PC-9 (cell line): ENCODE measurements at places on chromosomes 2 and 18.

DNA sequence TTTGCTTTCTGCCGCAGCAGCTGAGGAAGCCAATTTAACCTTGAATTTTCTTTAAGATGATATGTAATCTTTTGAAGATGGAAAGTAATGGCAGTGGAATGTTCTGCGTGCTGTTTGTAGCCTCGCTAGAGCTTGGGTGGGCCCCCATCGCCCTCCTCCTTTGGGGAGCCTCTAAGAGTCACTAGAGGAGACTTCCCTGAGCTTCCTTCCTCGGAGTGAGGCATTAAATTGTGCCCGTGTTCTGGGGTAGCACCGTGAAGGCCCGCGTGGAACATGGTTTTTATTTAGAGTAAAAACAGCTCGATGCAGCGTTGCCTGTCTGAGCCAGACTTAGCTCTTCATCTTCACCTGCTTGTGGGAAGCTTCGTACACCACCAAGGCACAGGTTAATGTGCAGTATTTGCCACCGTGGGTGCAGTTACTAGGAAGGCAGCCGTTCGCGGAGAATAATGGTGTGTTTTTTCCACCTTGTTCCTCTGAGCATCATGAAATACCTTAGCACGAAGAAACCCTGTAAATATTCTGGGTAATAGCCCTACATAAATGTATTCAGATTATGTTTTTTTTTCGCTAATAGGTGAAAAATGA is 38.5 kb downstream of the NCK2 start:
- H3K27me3 ChIP-seq = no peaks in the 10 kb centered on the region
- no peak overlapping the region for H3K27ac ChIP-seq
- no peak for DNase-seq
- no peak overlapping the region for H3K4me3 ChIP-seq

- no peaks in the 10 kb centered on the region for H3K27me3 ChIP-seq
- H3K4me1 ChIP-seq = no peaks in the 10 kb centered on the region
- H3K4me3 ChIP-seq = no peak overlapping the region
- no peaks in the 10 kb centered on the region for H3K36me3 ChIP-seq
Measured at GRCh38 chr2:71962911-71963694, 184.6 kb downstream of the CYP26B1 start.

- peak overlapping the region; percentile 74 for H3K27ac ChIP-seq
- no peak for DNase-seq
- no peaks in the 10 kb centered on the region for H3K27me3 ChIP-seq
- H3K4me1 ChIP-seq = peaks cover 21% of the 10 kb centered on the region
- no peaks in the 10 kb centered on the region for H3K36me3 ChIP-seq
- no peak overlapping the region for H3K4me3 ChIP-seq
Measured at GRCh38 chr18:63444580-63444979, 22.3 kb upstream of the VPS4B start.

DNA sequence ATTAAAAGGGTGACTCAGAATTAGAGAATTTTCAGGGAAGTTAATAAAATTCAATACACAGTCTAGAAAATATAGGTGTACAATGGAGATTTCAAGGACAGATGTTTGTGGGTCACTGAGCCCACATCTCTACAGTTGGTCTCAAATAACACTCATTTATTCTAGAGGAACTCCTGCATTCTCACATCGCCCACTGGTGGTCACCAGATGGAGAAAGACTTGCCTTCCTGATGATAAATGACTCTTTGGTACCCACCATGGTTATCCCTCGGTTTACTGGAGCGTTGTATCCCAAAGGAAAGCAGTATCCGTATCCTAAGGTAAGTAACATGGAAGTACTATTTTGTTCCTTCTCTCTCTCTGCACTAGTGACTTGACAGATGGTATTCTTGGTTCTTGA is 1297.1 kb downstream of the DPP10 start:
- H3K4me3 ChIP-seq = no peak overlapping the region
- no peak overlapping the region for H3K27ac ChIP-seq
- H3K4me1 ChIP-seq = no peaks in the 10 kb centered on the region
- no peaks in the 10 kb centered on the region for H3K36me3 ChIP-seq

DNA sequence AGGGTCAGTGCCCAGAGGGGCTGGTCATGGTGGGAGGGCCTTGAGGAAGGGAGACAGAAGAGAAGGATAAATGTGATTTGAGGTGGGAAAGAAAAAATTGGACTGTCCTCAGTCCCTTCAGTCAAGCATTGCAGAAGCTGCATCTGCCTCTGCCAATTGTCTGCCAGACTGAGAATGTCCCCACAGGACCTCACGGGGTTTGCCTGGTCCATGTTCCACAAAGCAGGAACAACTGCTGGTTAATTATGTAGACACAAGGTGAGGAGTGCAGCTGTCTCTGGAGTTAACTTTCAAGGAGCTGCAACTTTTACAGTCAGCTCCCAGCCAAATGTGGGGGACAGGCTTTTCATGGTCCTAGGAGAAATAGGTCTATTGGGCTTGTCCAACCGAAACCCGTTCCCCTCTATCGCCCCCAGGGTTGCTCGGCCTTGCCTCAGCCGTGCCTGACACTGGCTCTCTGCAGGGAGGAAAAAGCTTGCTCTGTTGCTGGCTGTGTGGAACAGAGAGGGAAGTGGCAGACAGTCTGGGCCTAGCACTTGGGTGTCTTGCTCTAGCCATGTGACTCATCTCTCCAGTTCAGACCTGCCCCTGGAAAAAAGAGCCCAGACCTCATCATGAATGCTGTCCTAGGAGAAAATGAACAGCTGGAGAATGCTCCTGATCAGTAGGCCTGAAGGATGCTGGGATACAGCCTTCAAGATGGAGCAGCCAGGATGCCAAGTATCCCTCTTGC is 31.1 kb upstream of the PAX8 start:
- no peaks in the 10 kb centered on the region for H3K4me1 ChIP-seq
- peak; percentile 36 for DNase-seq
- H3K36me3 ChIP-seq = no peaks in the 10 kb centered on the region
- H3K27ac ChIP-seq = no peak overlapping the region
- H3K4me3 ChIP-seq = no peak overlapping the region

GRCh38 chr2:29918941-29919340 is 2.4 kb downstream of the ALK start:
- H3K27me3 ChIP-seq = peaks cover 13% of the 10 kb centered on the region
- H3K4me3 ChIP-seq = no peak overlapping the region

DNA sequence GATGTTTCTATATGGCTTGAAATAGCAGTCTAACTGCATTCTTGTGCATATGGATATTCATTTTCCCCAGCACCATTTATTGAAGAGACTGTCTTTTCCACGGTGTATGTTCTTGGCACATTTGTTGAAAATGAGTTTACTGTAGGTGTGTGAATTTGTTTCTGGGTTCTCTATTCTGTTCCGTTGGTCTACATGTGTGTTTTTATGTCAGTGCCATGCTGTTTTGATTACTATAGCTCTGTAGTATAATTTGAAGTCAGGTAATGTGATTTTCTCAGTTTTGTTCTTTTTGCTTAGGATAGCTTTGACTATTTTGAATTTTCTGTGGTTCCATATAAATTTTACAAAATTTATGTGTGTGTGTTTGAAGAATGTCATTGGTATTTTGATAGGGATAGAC is 201.0 kb downstream of the MBD5 start:
- no peak overlapping the region for H3K4me3 ChIP-seq
- H3K27ac ChIP-seq = no peak overlapping the region
- H3K4me1 ChIP-seq = no peaks in the 10 kb centered on the region
- H3K36me3 ChIP-seq = no peaks in the 10 kb centered on the region
- no peak for DNase-seq

DNA sequence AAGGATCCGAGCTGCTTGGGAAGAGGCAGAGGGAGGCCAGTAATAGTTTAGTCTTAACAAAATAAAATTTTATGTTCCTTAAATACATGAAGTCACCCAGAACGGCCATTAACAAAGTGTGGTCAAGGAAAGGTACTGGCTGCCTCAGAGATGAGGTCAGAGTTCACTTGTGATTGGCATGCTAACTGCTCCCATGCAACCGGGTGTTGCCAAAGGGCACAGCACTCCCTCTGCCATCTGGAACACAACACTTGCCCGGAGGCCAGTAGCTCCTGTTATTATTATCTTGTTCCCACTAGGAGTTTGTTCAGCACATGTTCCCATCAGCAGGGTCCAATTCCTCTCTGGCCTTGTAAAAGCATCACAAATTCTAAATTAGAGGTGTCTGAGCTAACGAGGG is 207.0 kb downstream of the CYP26B1 start:
- H3K4me1 ChIP-seq = no peaks in the 10 kb centered on the region
- H3K27me3 ChIP-seq = no peaks in the 10 kb centered on the region
- H3K27ac ChIP-seq = no peak overlapping the region

GRCh38 chr2:151878655-151879563 is 50.7 kb upstream of the ARL5A start:
- H3K27ac ChIP-seq = peak overlapping the region; percentile 24; the same call in 1 of the 2 replicates
- no peak overlapping the region for H3K4me3 ChIP-seq
- no peaks in the 10 kb centered on the region for H3K27me3 ChIP-seq
- peak; percentile 18 for DNase-seq
- no peaks in the 10 kb centered on the region for H3K36me3 ChIP-seq

- H3K4me1 ChIP-seq = peaks cover 25% of the 10 kb centered on the region
- DNase-seq = no peak
Measured at GRCh38 chr2:119369845-119370244, 3.1 kb downstream of the DBI start.

GRCh38 chr2:21715887-21716286 is 592.1 kb downstream of the TDRD15 start:
- H3K27me3 ChIP-seq = no peaks in the 10 kb centered on the region
- H3K36me3 ChIP-seq = no peaks in the 10 kb centered on the region
- no peak overlapping the region for H3K4me3 ChIP-seq

DNA sequence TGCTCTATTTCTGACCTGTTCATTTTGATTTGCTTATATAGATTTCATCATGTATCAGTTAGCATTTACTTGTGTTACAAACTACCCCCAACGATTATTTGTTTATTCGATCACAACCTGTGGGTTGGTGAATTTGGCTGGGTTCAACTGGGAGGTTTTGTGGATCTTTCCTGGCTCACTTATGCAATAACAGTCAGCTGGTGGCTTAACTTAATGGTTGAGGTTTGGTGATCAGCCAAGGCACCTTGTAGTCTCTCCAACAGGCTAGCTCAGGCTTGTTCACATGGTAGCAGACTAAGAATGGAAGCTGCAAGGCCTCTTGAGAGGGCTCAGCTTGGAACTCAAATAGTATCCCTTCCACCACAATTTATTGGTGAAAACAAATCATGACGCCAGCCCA is 5.4 kb upstream of the PUM2 start:
- no peak overlapping the region for H3K4me3 ChIP-seq
- peaks cover 25% of the 10 kb centered on the region for H3K4me1 ChIP-seq
- no peaks in the 10 kb centered on the region for H3K36me3 ChIP-seq
- peak; percentile 49 for DNase-seq
- H3K27ac ChIP-seq = no peak overlapping the region

- no peak overlapping the region for H3K4me3 ChIP-seq
- no peaks in the 10 kb centered on the region for H3K4me1 ChIP-seq
- H3K27ac ChIP-seq = no peak overlapping the region
- no peaks in the 10 kb centered on the region for H3K27me3 ChIP-seq
- DNase-seq = no peak
Measured at GRCh38 chr18:10264260-10264659, 190.2 kb upstream of the APCDD1 start.

- DNase-seq = peak; percentile 82
- peak overlapping the region; percentile 59; the same call in 1 of the 2 replicates for H3K4me3 ChIP-seq
- H3K27me3 ChIP-seq = no peaks in the 10 kb centered on the region
Measured at GRCh38 chr2:218895326-218895725, 14.7 kb downstream of the WNT10A start.

DNA sequence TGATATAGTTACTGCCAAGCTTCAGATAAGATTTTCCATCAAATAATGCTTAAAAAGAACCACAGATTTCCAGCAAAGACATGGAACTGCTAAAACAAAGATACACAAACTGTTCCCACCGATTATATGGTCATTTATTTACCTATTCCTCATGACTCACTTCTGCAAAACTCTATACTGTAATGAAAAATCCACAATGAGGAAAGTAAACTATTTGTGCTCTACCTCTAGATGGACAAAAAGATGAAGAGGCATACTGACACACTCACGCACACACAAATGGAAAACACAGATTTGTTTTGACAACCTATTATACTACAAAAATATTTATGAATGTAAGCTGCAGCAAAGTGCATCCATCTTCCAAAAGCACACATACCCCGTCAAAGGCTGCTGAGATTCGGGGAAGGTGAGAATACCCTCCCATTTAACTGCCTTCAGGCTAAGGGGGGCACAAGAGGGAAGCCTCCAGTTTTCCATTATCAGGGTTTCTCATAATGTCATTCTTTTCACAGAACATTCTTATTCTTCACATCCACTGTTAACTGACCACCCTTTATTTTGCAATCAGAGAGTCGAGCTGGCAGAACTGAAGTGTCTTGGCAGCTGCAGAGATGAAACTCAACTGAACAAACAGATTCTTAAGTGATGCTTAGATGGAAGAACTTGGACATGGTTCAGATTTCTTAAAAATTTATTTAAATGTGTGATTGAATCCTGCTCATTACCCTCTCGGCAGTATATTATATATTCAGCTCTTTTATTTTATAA is 115.9 kb upstream of the TANK start:
- H3K4me1 ChIP-seq = no peaks in the 10 kb centered on the region
- no peaks in the 10 kb centered on the region for H3K27me3 ChIP-seq
- DNase-seq = no peak
- no peak overlapping the region for H3K4me3 ChIP-seq
- H3K36me3 ChIP-seq = no peaks in the 10 kb centered on the region

DNA sequence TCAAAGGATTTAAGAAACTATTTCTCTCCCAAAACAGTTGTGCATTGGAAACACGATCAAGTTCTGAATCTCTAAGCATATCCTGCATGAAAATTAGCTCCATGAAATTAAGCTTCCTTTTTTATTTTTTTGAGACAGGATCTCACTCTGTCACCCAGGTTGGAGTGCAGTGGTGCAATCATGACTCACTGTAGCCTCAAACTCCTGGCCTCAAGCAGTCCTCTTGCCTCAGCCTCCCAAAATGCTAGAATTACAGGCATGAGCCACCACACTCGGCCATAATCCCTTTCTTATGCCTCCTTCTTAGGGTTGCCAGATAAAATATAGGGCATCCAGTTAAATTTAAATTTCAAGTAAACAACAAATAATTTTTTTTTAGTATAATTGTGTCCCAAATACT is 124.4 kb downstream of the ARL4C start:
- no peak for DNase-seq
- peak overlapping the region; percentile 52; the same call in 1 of the 2 replicates for H3K27ac ChIP-seq
- peaks cover 62% of the 10 kb centered on the region for H3K4me1 ChIP-seq
- no peaks in the 10 kb centered on the region for H3K36me3 ChIP-seq
- no peak overlapping the region for H3K4me3 ChIP-seq

GRCh38 chr2:135951041-135951583 is 34.3 kb downstream of the DARS1 start:
- peaks cover 44% of the 10 kb centered on the region; the same call in 1 of the 2 replicates for H3K36me3 ChIP-seq
- peaks cover 41% of the 10 kb centered on the region for H3K4me1 ChIP-seq
- H3K4me3 ChIP-seq = no peak overlapping the region

- no peaks in the 10 kb centered on the region for H3K36me3 ChIP-seq
- H3K4me3 ChIP-seq = no peak overlapping the region
- no peak overlapping the region for H3K27ac ChIP-seq
- DNase-seq = no peak
- no peaks in the 10 kb centered on the region for H3K27me3 ChIP-seq
Measured at GRCh38 chr2:215862351-215862771, 151.0 kb downstream of the MREG start.

DNA sequence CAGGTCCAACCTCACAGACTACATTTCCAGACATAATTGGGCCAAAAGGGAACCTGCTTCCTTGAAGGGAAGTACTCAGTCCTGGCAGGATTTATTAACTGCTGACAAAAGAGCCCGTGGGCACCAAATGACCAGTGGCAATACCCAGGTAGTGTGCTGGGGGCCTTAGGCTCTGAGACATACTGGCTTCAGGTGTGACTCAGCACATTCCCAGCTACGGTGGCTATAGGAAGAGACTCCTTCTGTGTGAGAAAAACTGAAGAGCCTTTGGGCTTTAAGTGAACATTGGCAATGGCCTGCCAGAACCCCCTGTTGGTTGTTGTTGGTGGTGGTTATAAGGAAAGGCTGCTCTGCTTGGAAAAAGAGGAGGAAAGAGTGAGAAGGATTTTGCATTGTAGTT is 401.8 kb downstream of the KCNJ3 start:
- peak; percentile 41 for DNase-seq
- H3K27ac ChIP-seq = peak overlapping the region; percentile 57
- no peaks in the 10 kb centered on the region for H3K36me3 ChIP-seq
- H3K4me3 ChIP-seq = no peak overlapping the region
